ENCODE measurements at places on chromosomes 11 and 22.
A peak's percentile ranks its signal among the peaks of the same experiment; 100 is the strongest.

- no peak for DNase-seq
Observed at GRCh38 chr22:44882226-44882905, 127.4 kb downstream of the PHF21B start.

GRCh38 chr11:104490182-104490581 lies 326.2 kb upstream of the PDGFD start:
- no peak for DNase-seq

DNA sequence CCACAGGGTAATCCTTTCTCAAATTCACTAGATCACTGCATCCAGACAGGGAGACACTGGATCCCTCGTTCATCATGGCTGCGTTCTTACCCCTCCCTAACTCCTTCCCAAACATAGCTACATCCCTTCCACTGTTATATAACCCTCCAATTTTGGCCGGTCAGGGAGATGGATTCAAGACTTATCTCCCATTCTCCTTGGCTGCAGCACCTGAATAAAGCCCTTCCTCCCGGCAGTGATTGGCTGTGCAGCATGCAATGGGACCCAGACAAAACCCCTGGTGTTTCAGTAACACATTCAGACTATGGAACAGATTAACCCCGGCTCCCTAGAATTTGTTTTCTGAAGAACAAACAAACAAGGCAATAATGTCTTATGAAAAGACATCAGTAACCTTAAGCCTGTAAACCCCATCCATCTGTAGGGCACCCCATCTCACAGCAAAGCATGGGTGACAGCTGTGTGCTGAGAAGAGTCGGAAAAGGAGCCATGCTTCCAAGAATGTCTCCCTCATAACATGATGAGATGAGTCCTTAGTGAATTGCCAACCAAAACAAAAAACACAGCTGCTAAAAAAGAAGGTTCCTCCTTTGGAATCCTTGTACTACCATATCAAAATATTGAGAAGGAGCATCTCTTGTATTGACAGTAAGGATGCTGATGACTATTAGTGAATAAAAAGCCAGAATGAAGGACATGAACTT lies 5.0 kb downstream of the MIF start:
- no peak for DNase-seq

DNA sequence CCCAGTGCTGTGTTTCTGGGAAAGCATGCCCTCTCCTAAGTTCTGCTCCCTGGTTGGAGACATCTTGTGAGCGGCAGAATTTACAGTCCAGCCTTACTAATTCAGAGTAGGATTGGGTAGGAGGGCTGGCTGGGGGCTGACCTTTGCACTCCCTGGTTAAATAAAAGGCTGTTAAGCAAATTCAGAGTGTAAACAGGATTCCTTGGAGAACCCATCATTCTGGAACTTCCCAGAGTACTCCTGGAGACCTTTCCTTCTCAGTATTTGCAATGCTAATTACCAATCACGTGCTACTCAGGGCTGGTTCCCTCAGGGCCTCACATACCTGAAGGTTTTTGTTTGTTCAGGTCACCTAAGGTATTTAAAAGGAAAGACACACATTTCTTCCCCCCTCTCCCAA lies 340.2 kb downstream of the TBC1D22A start:
- DNase-seq, result no peak

GRCh38 chr22:26777156-26777801 lies 119.9 kb downstream of the MIAT start:
- DNase-seq, result peak; percentile 79

GRCh38 chr11:10528121-10528520 lies 12.9 kb downstream of the RNF141 start:
- DNase-seq, result no peak

GRCh38 chr11:110977661-110978060 lies 265.4 kb upstream of the ARHGAP20 start:
- no peak for DNase-seq

Data from M059J (cell line).